ENCODE measurements at places on chromosomes 3 and 15.
A peak's percentile ranks its signal among the peaks of the same experiment; 100 is the strongest.

GRCh38 chr3:188947401-188948280 is 224.1 kb upstream of the TPRG1 start:
- peak; percentile 98 for DNase-seq

DNA sequence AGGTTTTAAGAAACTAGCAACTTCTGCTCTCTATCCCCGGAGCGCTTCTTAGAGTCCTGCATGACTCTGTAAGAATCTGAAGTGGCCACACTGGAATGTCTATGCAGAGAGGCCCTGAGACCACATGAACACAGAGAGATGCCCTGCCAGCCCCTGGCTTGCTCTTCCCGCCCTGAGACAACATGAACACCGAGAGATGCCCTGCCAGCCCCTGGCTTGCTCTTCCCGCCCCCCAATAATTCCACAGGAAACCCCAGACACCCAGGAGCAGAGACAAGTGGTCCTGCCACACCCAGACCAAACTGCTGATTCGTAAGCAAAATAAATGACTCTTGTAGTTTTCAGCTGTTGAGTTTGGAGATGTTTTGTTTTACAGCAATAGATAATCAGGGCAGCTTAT is 166.1 kb downstream of the OSBPL10 start:
- DNase-seq: no peak

DNA sequence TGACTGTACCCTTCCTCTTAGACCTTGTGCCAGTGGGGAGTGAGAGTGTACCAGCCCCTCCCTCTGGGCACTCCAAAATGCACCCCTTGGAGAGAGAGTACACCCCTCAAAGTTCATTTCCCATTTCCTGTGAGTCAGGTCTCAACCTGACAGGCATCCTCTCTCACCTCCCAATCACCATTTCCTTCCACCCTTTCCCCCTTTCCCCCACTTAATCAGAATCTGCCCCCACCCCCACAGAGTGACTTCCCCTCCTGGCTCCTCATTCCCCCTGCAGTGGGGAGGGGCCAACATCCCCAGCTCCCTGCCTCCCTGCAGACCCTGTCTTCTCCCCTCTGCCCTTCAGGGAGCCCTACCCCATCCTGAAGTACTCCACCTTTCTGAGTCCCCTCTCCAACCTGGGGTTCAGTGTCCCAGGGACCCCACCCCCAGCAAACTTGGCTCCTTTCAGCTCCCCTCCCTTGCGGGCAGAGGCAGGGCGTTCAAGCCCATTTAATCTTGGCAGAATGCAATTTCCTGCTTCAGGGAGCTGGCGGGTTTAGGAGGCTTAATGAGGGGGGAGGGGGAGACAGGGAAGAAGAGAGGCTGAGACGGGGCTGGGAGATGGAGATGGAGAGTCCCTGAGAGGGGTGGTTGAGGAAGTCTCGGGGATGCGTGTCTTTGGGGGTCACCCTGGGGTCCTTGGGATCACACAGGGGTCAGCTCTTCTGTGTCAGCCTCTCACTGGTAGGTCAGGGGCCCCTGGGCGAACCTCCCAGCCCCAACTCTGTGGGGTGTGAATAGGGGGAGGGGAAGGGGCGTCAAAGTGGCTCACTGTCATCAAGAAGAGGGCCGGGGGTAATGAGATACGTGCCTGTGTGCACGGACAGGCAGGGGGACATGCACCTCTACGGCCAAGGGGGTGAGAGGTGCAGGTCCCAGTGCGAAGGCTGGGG is 16.6 kb upstream of the SEMA3F start:
- no peak for DNase-seq

DNA sequence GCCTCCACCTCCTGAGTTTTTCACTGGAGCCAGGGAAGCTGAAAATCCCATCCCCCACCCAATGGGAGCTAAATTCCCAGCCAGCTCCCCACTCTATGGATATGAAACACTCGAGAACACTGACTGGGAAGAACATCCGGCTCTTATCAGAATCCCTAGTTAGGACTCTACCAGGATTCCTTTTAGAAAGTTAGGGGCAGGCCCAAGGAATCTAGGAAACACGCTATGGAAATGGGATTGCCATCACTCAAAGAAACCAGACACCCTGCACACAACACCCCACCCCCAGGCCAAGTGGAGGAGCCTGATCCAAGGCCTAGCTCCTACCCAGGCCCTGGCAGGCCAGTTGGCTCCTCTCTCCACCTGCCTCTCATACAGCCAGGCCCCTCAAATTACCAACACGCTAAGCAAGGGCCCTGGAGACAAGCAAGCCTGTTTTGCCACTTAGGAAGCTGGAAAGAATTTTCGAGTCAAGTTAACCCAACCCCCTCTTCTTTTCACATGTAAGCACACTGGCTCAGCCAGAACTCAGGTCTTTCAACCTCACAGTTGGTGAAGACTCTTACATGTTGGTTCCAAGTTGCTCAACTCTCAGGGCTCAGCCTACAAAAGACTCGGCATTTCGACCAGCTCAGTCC is 75.5 kb downstream of the RBPMS2 start:
- no peak for DNase-seq

GRCh38 chr15:54841701-54842305 is 354.9 kb downstream of the RSL24D1 start:
- no peak for DNase-seq

- DNase-seq: peak; percentile 62
Measured at GRCh38 chr15:62506217-62506805, 341.2 kb upstream of the C2CD4B start.

GRCh38 chr3:48130321-48130904 is 57.8 kb downstream of the CDC25A start:
- DNase-seq: peak; percentile 71

DNA sequence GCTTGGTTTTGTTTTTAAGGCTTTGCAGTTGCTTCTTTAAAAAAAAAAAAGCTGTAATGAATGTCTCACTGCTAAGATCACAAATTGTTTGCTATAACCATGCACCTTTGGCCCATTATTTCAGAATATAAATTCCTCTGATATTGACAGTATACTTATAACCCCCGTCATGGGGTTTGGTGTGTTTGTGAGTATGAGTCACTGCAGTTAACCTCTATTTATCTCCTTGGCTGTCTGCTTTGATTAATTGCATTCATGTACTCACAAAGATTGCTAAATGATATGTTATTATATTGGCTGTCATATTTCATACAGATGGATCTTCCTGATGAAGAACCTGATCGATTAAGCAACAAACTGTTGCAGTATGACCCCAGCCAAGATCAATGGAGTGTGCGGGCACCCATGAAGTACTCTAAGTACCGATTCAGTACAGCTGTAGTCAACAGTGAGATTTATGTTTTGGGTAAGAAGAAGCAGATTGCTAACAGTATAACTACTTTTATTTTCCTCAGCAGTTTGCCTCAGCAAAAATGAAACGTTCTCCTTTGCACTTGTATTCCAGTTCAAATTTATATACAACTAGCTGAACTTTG is 14.9 kb downstream of the KBTBD12 start:
- DNase-seq: no peak

- no peak for DNase-seq
Measured at GRCh38 chr3:100537646-100538338, 45.4 kb downstream of the TMEM45A start.

GRCh38 chr3:52023860-52024764 is 28.4 kb upstream of the RPL29 start:
- DNase-seq: no peak

GRCh38 chr3:63914312-63914711 is 2.1 kb upstream of the SCAANT1 start:
- DNase-seq: peak; percentile 54

DNA sequence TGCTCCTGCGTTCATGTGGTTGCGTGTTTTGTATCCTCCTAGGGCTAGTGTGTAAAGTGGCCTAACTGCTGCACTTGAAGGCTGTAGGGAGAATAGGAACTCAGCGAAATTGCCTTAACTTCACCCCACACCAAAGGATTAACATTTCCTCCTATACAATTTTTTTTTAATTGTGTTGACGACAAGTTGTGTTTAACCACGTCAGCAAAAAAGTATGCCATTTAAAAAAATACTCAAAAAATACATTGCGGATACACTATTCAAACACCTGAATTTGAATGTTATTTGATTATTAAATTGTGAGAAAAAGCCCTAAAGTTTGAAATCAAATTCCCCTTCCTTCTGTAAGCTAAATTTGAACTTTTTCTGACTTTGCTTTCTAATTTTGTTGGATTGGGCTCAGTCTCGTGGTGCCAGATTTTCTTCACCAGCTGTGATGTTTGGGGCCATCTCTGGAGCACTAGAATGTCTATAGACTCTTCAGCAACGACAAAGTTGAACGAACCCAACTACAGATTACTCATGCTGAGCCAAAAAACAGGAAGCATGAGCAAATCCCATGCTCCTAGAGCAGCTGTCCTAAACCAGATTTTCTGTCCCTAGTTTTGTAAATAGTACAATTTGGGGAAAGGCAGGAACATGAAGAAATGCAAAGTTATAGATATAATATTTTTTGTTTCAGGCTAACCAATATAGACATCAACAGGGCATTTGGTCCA is 8.1 kb upstream of the SLC9A9 start:
- no peak for DNase-seq

DNA sequence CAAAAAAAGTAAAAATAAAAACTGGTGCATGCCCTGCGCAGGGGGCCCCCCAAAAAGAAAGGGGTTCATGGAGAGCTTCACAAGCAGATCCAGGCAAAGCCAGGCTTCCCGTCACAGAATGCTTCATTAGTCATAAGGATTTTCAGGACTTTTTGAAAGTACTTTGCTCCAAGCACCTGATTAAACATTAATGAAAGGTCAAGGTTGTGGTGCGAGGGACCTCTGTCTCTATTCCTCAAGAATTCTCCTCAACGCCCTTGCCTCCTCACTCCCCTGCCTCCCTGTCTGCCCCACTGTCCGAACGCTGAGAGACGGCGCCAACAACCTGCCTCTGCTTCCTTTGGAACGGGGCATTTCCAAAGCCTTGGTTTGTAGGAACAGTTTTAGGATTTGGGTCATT is 240.1 kb upstream of the IGF1R start:
- DNase-seq: no peak

- DNase-seq: no peak
Measured at GRCh38 chr3:115141033-115141757, 5.9 kb downstream of the ZBTB20 start.

DNA sequence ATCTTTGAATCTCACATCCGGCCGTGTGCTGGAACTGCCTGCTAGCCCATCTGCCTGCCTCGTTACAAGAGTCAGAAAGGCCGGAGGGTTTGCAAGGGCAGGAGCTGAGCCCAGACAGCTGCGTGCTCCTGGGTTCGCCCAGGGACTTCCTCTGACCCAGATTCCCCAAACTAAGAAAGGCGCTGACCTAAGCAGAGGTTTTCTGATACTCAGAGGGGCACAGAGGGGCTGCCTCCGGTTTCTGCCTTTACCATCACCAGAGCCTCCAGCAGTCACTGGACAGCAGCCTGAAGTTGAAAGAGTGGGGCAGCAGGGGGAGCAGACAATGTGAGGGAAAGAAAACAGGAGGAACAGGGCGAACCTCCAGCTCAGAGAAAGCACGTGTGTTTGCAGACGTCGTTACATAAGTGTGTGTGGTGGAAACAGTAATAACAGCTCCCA is 33.4 kb upstream of the RAD18 start:
- peak; percentile 11 for DNase-seq

DNA sequence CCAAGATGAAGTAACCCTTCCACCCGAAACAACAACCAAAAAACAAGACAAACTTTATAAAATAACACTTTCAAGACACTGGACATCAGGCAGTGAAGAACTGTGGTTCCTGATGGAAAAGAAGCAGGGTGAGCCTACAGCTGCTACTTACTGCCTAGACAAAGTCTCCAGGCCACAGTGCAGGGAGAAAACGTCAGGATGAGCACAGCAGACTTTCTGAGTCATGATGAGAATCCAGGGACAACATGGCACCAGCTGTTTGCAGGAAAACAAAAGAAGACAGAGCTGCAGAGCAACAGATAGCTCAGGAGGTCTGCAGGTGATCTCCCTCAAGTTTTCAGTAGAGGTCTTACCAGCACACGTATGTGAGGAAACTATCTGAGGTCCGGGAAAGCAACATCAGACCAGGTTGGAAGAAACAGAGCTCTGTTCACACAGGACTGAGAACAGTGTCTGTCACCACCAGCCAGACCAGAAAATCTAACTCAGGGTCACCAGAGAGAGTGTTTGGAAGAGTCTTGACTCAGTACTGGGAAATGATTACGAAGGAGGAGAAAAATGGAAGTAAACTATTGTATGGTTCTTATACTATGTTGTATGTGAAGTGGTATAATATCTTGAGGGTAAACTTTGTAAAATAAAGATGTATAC is 108.9 kb downstream of the ANO10 start:
- DNase-seq: no peak

GRCh38 chr3:167940241-167940640 is 155.5 kb downstream of the GOLIM4 start:
- no peak for DNase-seq

DNA sequence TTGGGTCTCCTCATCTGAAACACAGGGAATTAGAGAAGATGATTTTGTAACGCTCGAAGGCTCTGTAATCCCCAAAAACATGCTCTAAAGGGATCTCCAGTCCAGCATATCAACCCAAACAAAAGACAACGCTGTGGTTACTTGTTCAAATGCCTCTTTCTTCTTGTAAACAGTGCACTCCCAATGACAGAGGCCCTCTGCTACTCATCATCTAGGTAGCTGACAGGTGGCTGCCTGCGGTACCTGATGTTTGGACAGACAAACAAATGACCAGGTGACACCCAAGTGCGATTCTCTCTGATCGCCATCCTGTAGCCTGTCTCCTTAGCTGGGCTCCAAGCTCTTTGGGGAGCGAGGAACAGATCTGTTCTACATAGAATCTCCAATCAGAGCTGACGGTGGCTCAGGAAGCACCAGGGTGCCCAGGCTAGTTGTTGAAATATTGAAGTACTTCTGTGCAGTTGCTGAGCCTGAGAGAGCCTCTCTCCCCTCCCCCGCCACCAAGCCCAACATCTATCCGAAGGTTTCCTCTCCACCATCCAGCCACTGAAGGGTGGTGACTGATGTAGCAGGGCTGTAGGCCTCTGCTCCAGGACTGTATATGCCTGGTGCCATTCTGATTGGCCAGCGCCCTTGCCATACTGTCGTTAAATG is 238.7 kb downstream of the XXYLT1 start:
- DNase-seq: no peak

DNA sequence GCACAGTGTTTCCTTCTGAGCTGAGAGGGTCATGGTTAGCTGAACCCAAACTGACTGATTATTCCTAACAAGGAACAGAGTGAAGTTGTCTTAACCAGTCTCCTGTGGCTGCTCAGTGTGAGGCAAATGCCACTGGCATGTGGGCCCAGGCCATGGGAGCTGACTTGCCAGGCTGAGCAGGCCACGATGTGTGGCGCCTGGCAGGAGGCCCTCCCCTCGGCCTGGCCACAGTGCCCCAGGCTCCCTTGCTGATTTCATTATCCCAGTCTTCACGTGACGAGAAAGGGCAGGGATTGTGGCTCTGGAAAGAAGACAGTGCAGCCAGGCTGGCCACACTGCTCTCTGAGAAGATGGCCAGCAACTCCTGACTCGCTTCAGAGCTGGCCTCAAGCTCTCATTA is 58.8 kb downstream of the SLCO2A1 start:
- no peak for DNase-seq

- no peak for DNase-seq
Measured at GRCh38 chr3:154660811-154661210, 230.8 kb upstream of the GPR149 start.

All from retinal pigment epithelial cell (primary cell).